ENCODE measurements at places on chromosomes 16 and 17.

GRCh38 chr16:17433577-17434451 is 36.9 kb downstream of the XYLT1 start:
- DNase-seq = no peak

DNA sequence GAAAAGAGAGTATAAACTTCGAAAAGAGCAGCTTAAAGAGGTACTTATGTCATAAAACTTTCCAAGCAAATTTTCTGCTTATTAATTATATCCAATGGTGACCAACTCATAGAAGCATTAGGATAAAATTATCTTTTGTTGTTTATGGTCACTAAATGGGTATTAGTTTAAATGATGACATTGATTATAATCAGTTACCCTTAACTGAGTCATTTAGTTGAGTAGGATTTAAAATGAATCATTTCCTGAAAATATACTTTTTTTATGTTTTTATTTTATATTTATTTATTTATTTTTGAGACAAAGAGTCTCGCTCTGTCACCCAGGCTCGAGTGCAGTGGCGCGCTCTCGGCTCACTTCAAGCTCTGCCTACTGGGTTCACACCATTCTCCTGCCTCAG is 55.9 kb downstream of the ABHD15 start:
- DNase-seq = no peak

GRCh38 chr16:47499700-47500264 is 38.7 kb downstream of the PHKB start:
- no peak for DNase-seq

- no peak for DNase-seq
Observed at GRCh38 chr16:30740364-30741251, 7.6 kb upstream of the PHKG2 start.

GRCh38 chr17:77141846-77142449 is 1.2 kb downstream of the SEC14L1 start:
- DNase-seq = no peak

GRCh38 chr16:28999577-28999976 is 14.7 kb downstream of the LAT start:
- DNase-seq = no peak

GRCh38 chr16:84738255-84739038 is 38.6 kb downstream of the USP10 start:
- DNase-seq = peak; percentile 78

DNA sequence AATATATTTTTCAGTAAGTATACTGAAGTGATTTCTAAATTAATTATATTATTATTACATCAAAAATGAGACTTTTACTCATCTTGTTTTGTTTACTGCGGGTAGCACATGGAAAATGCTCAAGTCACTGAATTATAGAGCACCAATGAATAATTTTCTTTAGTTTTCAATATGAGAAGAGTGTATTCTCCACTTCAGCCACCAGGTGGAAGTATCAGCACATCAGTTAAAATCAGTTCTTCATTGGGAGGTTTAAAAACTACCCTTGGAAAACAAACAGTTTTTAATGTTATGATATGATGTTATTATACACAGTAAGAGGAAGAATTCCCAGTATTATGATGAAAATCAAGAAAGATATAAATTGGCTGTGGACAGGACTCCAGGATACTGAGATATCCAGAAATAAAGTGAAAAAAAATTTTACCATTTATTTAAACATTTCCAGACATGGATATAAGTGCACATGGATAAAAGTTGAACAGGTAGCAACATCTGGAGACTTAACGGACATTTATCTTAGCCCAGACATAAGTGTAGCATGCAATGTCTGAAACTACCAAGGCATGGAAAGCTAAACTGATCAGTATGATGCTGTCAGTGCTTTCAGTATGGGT is 467.3 kb downstream of the KCNJ2 start:
- peak; percentile 30 for DNase-seq

- no peak for DNase-seq
Observed at GRCh38 chr16:14148016-14148415, 76.9 kb downstream of the MRTFB start.

- DNase-seq = no peak
Observed at GRCh38 chr16:65770752-65771151, 595.7 kb upstream of the CDH5 start.

GRCh38 chr17:38748149-38748891 is at the start of gene PCGF2:
PCGF2 (minus strand) TSS chr17:38748336; CDS start chr17:38740402, 7,934 bp downstream.
- peak; percentile 68 for DNase-seq

- no peak for DNase-seq
Observed at GRCh38 chr16:75203667-75204409, 3.1 kb downstream of the CTRB2 start.

GRCh38 chr16:4081521-4082021 is 34.7 kb downstream of the ADCY9 start:
- DNase-seq = peak; percentile 79

DNA sequence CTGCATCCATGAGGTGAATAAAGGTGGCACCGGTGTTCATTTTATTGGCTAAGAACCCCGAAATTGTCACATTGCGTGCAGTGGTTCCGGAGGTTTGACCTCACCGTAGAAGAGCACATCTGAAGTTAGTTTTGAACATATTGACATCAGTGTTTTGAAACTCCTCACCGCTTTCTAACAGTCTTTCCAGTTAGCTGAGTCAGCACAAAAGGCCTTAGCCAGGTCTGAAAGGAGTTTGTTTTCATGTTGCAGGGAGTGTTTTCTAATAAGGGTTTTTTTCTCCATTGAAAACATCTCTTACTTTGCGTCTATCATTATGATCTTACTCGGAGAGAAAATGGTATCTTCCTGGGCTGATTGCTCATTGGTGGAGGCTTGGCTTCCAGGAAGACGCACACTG is 174.5 kb upstream of the HSBP1 start:
- DNase-seq = no peak

- DNase-seq = no peak
Observed at GRCh38 chr17:79633154-79633553, 22.3 kb upstream of the RBFOX3 start.

DNA sequence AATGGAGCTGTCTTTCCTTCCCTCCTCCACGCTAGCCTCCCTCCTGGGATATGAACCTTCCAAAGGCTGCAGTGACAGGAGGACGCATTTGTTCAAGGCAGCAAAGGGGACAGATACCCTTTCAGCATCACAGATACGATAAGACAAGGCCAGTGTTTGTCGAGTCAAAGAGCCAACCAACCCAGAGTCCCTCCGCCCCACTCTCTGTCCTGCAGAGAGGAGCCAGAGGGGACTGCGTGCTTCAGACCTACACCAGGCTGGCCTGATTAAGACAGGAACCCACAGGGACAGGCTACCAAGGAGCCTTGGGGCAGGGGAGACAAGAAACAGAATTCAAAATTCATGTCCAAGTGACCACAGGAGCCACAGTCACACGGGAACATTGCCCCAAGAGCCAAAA is 72.6 kb upstream of the CDH5 start:
- DNase-seq = no peak

DNA sequence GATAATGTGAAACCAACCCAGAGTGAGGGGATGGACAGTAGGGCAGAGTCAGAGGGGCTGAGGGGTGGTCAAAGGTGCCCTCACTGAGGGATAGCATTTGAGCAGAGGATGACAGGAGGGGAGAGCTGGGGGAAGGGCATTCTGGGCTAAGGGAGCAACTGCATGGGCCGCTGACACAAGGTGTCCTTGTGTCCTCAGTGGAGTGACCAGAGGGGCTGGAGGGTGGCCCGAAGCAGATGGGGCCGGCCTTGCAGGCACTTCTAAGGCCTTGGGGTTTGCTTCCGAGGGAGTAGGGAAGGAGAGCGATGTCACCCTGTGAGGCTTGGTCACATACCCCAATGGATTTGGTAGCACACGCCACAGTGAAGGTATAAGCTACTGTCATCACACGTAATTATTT is 10.0 kb downstream of the NUBP1 start:
- no peak for DNase-seq

DNA sequence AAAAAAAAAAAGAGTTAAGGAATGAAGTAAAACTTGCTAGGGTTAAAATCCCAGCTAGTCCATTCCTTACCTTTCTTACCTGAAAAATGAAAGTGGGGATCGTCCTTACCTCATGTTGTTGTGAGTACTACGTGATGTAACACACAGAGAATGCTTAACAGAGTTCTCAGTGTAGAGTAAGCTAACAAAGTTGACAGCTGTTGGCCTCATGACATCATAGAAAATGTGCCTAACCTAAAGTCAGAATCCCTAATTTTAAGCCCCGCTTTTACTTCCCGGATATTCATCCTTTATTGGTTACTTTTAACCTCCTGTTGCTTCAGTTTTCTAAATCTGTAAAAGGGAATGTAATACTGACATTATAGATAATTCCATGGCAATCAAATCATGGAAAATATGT is 505.8 kb upstream of the HSBP1 start:
- DNase-seq = no peak

GRCh38 chr17:36938566-36939051 is 1.3 kb downstream of the LHX1 start:
- DNase-seq = no peak

GRCh38 chr17:81230043-81230820 is 7.5 kb upstream of the CEP131 start:
- DNase-seq = no peak

DNA sequence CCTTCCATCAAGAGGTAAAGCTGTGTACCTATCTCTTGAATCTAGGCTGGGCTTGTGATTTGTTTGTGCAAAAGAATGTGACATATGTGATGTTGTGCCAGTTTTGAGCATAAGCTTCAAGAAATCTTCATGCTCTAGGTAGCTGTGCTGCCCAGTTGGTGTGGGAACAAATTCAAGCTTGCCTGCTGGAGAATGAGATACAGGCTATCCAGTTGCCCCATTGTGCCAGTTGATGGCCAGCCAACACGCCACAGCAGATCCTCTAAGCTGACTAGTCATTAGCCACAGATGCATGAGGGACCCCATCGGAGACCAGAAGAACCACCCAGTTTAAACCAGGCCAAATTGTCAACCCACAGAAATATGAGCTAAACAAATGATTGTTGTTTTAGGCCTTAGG is 180.5 kb upstream of the MPHOSPH6 start:
- DNase-seq = no peak

DNA sequence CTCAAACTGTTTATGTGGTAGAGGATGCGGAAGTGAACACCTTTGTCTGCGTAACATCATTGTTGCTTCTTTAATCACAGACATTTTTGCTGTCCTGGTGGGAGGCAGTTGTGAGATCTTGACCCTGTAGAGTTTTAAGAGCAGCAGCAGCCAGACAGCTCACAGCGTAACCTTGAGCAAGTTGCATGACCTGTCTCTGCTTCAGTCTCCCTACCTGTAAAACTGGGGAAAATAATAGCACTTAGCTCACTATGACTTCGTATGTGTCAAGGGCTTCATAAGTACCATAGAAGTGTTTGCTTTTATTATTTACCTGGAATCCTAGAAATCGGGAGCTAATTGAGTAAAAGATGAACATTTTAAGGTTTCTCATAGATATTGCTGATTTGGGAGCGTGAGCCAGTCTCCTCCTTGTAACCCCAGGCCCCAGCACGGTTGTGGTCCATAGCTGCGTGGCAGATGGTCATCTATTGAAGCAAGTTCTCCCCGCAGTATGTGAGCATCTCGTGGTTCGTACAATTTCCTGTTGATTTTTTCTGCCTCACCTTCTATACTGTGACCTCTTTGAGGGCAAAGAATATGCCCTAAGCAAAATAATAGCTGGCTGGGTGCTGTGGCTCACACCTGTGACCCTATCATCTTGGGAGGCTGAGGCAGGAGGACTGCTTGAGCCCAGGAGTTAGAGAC is 34.4 kb downstream of the GPRC5B start:
- no peak for DNase-seq

GRCh38 chr17:1752425-1753262 is 9.2 kb upstream of the SERPINF1 start:
- no peak for DNase-seq

DNA sequence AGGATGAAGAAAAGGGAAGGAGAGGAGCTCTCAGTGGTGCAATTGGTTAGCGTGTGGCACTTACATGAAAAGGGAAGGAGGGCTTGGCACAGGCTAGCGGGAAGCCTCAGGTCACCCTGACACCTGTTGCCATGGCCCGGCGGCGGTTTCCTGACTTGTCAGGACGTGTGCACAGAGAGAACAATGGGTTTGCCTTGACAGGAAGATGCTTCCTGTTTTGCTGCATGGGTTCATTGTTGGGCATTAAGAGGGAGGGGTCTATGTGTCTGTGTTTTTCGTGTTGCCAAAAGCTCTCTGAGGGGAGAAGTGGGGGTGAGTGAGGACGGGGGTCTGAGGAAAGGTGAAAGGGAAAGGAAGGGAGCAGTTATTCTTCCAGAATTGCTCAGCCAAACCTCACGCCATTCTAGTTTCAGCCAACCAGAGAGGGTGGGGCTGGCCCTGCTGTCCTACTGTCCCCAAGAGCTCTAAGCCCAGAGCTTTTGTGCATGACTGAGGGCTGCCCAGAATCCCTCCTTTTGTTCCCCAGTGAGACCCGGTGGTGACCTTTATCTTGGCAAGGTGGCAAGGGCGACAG is 17.1 kb upstream of the CCR7 start:
- DNase-seq = peak; percentile 85

DNA sequence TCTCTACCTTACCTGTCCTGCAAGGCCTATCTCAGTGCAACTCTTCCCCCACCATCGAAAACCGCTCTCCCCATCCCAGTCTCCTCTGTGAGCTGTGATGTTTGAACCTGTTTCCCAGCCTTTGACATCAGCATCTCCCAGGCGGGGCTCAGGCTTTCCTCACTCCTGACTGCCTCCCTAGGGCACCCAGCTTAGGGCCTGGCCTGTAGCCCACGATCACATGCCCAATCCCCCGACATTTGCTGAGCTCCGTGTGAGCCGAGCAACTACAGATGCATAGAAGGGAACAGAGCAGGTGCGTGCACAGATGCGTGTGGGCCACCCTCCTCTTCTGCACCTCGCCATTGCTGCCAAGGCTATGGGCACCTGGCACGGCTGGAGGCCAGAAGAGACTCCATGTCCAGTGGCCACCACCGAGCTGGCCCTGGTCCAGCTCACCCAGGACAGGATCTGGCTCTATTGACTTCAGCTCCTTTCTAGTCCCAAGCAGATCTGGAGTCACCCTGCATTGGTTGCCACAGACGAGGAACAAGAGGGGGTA is 35.5 kb upstream of the CMIP start:
- no peak for DNase-seq

GRCh38 chr16:81486540-81487061 is 42.0 kb downstream of the CMIP start:
- DNase-seq = no peak
